ENCODE measurements at places on chromosomes 7 and 10. TPM values are rescaled to one million over a fixed set of nuclear protein-coding genes. Genes with fewer than 3 reads are reported as not detected.
A peak's percentile ranks its signal among the peaks of the same experiment; 100 is the strongest.

Gene PILRA
- 0.33 TPM for total RNA-seq

Gene AKR1C3
- total RNA-seq = 44.3 TPM

GRCh38 chr10:63314020-63314419, 151.8 kb downstream of the JMJD1C start:
- no peak for DNase-seq

DNA sequence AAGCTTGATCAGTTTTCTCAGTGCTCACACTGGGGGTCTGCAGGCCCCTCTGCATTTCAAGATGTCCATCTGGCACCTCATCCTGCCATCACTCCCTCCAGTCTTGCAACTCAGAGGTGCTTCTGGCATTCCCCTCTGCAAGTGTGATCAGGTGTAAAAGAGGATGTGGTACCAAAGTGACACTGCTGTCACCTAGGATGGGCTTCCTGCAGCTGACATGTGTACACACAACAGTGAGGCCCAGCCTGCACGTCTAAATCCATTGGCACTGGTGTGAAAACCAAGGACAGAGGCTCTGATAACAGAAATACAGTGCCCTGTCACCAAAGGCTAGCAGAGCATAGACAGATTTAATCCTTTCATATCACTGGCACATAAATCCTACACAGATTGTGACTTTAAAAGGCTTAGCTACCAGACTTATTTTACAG, 162.5 kb upstream of the CELF2 start:
- no peak for DNase-seq

Gene DDX56
- 44.4 TPM for total RNA-seq

- no peak for DNase-seq
Measured at GRCh38 chr7:155351120-155351870, 53.6 kb downstream of the INSIG1 start.

DNA sequence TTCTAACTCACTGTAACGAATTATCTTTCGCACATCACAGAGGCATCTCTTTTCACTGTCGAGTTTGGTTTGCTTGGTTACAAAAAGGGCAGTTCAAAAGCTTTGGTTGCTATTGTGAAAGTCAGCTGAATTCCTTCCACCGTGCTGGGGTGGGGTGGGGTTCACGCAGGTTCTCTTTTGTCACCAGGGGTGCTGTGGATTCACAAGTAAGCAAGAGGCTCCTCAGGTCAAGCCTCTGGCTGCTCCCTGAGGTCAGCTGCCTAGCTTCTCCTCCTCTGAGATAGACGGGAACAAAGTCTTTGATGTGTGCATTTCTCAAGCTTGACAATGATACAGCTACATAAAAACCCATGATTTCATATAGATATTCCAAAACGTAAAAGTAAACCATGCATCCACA, 47.7 kb downstream of the EGFR start:
- DNase-seq = peak; percentile 52

GRCh38 chr10:5619362-5620211, 46.8 kb downstream of the ASB13 start:
- peak; percentile 68 for DNase-seq

GRCh38 chr7:102272075-102272916, 14.4 kb upstream of the SH2B2 start:
- DNase-seq = peak; percentile 67

DNA sequence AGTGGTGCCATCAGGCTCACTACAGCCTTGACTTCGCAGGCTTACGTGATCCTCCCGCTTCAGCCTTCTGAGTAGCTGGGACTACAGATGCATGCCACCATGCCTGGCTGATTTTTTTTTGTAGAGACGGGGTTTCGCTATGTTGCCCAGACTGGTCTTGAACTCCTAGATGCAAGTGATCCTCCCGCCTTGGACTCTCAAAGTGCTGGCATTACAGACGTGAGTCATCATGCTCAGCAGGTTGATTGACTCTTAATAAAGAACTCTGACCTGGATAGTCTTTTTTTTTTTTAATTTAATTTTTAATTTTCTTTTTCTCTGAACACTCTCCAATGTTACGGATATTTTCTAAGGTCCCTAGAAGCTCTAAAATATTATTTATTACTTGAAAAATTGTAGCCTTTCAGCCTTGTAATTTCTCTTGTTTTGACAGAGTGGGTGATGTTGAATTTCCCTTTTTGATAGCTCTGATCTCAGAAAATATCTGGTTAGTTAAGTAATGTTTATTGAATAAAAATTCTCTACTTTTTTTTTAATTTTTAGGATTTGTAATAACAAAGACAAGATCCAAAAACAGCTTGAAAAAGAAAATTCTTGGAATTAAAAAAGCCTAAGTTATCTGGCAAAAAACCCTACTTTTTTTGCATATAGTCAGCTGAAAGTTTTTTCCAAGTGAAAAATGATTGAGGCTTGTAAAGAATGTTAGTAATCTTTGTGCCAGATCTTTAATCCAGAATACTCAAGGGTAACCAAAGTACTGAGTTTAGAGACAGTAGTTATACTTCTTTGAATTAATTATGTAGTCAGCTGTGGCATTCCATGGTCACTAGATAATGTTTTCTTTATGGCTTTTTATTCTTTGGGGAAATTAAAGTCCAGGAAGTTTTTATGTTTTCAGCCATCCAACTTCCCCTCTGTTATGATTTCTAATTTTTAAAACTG, 26.7 kb downstream of the TBC1D12 start:
- DNase-seq = peak; percentile 90

DNA sequence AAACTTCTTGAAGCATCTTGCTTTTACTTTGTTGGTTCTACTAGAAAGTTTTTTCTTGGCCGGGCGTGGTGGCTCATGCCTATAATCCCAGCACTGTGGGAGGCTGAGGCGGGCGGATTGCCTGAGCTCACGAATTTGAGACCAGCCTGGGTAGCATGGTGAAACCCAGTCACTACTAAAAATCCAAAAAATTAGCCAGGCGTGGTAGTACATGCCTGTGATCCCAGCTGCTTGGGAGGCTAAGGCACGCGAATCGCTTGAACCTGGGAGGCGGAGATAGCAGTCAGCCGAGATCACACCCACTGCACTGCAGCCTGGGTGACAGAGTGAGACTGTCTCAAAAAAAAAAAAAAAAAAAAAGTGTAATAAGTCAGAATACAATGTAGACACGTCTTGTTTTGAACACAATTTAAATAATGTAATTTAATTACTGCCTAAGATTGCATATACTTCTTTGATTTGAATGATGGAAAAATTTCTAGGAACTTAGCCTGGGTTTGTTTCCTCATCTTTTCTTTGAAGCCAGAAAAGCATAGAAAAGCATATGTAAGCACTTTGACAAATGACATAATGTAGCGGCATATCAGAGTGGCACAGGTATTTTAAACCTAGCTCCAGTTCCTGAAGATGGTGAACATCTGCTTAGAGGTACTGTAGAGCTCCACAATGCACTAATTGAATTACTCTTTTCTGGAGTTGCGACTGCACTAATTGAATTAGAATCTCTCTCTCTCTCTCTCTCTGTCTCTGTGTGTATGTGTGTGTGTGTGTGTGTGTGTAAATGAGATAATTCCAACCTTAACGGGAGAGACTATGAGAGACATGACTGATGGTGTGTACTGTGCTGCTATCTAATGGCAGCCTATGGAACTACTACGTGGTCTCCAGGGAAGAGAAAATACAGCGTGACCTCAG, 87.8 kb downstream of the BTRC start:
- peak; percentile 76 for DNase-seq

- DNase-seq = no peak
Measured at GRCh38 chr10:50809596-50809995, 69.9 kb downstream of the ASAH2B start.

GRCh38 chr10:14405076-14406065, 74.6 kb upstream of the FRMD4A start:
- DNase-seq = peak; percentile 99

Gene VWC2
- total RNA-seq = not detected

DNA sequence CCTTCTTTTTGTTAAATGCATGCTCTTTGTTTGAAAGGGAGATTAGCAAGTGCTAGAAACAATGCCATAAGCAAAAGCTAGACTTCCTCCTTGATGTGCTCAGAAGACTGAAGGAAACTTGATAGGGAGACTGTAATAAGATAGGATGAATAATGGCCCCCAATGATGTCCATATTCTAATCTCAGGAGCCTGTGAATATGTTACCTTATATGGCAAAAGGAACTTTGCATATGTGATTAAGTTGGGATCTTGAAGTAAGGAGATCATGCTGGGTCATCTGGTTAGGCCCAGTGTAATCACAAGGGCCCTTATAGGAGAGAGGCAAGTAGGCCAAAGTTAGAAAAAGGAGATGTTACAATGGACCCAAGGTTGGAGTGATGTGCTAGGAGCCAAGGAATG, 13.6 kb upstream of the LIPM start:
- DNase-seq = no peak

Gene LEP
- total RNA-seq = 2.8 TPM

Gene ATG9B
- total RNA-seq = under 0.01 TPM

- peak; percentile 50 for DNase-seq
Measured at GRCh38 chr7:28536259-28536658, 123.9 kb downstream of the CREB5 start.

Gene NKX1-2
- total RNA-seq = not detected

GRCh38 chr10:107880185-107880584, 715.7 kb upstream of the SORCS1 start:
- no peak for DNase-seq

- DNase-seq = peak; percentile 62
Measured at GRCh38 chr7:50556247-50556991, 8.8 kb downstream of the DDC start.

Gene NAT16
- total RNA-seq = not detected

Gene PITX3
- not detected for total RNA-seq

DNA sequence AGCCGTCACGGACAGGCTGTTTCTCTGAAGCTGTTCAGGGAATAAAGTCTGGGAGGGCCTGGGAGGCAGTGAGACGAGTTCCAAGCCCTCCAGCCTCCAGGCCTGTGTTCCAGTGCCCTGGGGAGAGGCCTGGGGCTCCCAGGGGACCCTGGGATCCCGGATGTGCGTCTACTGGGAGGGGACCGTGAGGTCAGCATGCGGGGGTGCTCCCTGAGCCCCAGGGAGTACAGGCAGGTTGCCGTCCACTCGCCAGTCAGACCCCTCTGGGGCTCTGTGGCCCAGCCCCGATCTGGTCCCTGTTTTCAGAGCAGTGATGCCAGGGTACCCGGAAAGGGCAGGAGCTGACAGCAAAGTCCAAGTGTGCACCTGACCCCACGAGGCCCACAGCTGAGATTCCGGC, 80.9 kb upstream of the DNAAF5 start:
- no peak for DNase-seq

DNA sequence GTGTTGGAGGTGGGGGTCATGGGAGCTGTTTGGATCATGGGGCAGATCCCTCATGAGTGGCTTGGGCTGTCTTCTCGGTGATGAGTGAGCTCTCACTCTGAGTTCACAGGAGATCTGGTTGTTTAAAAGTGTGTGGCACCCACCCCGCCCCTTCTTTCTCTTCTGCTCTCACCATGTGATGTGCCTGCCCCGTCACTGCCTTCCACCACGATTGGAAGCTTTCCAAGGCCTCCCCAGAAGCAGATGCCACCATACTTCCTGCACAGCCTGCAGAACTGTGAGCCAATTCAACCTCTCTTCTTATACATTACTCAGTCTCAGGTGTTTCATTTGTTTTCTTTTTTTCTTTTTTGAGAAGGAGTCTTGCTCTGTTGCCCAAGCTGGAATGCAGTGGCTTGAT, 170.0 kb downstream of the PTPN20 start:
- no peak for DNase-seq

DNA sequence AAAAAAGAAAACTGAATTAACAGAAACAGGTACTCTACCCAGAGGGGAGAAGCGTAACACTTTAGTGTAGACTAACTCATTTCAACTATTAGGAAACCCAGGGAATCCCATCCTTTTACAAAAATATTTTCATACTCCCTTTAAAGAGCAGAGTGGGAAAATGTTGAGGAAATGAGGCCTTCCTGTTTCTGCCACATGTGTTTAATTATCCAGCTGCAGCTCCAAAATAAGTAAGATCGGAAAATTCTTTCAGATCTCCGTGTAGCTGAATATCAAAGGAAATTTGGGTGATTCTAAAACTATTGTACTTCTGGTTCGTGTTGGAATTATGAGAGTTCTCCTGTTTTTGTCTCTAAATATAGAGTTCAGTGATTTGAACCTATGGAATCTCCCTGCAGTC, 58.0 kb upstream of the CAV2 start:
- no peak for DNase-seq

Gene C10orf105
- under 0.01 TPM for total RNA-seq

DNA sequence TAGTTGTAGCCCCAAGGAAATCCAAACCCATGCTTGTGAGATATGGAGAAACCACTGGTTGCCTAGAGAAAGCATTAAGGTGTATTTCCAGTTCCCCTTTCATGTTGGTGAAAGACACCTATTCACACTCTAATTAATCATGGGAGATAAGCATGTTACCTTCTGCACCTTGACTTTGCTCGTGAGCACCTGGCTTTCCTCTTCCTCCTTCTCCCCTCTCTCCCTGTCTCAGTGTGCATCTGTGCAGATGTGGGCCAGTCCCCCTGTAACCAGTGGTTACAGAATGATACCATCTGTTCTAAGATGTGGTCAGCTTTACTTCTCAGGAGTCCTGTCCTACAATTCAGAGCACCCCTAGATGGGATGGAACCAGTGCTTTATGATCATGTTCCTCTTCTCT, 160.6 kb downstream of the LCOR start:
- no peak for DNase-seq

Gene TAS2R41
- not detected for total RNA-seq

Gene CASD1
- total RNA-seq = 14.2 TPM

GRCh38 chr10:51224671-51225161, 150.4 kb downstream of the PRKG1 start:
- peak; percentile 42 for DNase-seq

GRCh38 chr10:110349831-110350230, 45.1 kb upstream of the SMNDC1 start:
- DNase-seq = no peak

GRCh38 chr10:131742500-131742951, 158.3 kb upstream of the PPP2R2D start:
- DNase-seq = no peak

- peak; percentile 63 for DNase-seq
Measured at GRCh38 chr7:18900803-18901202, 216.6 kb downstream of the TWIST1 start.

- DNase-seq = no peak
Measured at GRCh38 chr10:132392184-132392800, 4.7 kb upstream of the PWWP2B start.

DNA sequence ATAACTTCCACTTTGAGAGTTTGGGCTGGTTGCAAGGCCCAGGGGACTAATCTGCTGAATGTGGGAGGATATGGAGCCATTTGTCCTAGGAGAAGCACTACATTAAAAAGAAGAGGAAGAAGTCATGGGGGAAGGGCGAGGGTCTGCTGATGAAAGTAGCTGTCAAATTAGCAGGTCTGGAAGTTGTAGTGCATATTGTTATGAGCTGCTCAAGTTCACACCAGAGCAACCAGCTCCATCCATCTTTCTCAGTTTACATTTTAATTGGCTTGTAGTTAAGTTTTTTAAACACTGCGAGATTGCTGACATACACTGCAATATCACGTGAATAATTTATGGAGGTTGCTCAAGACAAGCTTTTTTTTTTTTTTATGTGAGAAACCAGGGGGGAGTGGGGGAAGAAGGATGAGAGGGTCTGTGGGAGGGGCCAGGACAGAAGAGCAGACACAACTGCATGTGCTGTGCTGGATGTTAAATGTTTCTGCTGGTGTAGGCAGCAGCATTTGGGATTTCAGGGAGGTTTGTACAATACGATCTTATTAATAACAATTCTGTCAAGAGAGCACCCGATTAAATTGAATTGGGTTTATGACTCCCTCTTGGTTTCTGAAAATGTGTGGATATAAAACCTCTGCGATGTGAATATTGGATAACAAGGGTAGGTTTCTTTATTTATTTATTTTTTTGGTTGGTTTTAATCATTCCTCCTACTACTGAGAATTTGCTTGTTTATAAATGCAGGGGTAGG, 759.0 kb upstream of the GALNT17 start:
- DNase-seq = no peak

Gene TEX47
- total RNA-seq = not detected

Measured in fibroblast of lung (primary cell).